Ureter (tissue), 1 donor: ENCODE measurements at places on chromosomes 2 and 18. TPM values are rescaled to one million over a fixed set of nuclear protein-coding genes. Genes with fewer than 3 reads are reported as not detected.

- no peak for DNase-seq
Measured at GRCh38 chr2:17658251-17658843, 95.3 kb downstream of the SMC6 start.

DNA sequence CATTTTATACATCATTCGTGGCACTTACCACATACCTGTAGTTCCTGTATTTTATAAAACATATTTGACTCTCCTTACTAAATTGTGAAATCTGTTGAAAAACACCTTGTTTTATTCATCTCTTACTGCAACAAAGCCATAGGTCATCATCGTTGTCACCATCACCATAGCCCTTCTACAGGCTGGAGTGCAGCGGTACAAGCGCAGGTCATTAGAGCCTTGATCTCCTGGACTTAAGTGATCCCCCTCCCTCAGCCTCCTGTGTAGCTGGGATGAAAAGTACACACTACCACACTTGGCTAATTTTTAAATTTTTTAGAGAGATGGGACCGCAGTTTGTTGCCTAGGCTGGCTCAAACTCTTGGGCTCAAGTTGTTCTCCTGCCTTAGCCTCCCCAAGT lies 184.2 kb downstream of the PHLPP1 start:
- DNase-seq = no peak

Gene IL1R1
- 93.3 TPM for total RNA-seq

- DNase-seq = no peak
Measured at GRCh38 chr2:43824951-43825493, 13.6 kb downstream of the ABCG5 start.

Gene GREB1L
- 0.05 TPM for total RNA-seq

- DNase-seq = no peak
Measured at GRCh38 chr2:201880579-201880978, 74.2 kb downstream of the CDK15 start.

Gene MERTK
- 33.5 TPM for total RNA-seq
